ENCODE measurements at places on chromosomes 3 and 15. TPM values are rescaled to one million over a fixed set of nuclear protein-coding genes. Genes with fewer than 3 reads are reported as not detected.

GRCh38 chr15:98969126-98969735 lies 38.4 kb downstream of the PGPEP1L start:
- no peak for DNase-seq

- DNase-seq: no peak
These were observed 161.9 kb upstream of the RGMA start for GRCh38 chr15:93250950-93251349.

The LMAN1L gene
- not detected for polyA plus RNA-seq

DNA sequence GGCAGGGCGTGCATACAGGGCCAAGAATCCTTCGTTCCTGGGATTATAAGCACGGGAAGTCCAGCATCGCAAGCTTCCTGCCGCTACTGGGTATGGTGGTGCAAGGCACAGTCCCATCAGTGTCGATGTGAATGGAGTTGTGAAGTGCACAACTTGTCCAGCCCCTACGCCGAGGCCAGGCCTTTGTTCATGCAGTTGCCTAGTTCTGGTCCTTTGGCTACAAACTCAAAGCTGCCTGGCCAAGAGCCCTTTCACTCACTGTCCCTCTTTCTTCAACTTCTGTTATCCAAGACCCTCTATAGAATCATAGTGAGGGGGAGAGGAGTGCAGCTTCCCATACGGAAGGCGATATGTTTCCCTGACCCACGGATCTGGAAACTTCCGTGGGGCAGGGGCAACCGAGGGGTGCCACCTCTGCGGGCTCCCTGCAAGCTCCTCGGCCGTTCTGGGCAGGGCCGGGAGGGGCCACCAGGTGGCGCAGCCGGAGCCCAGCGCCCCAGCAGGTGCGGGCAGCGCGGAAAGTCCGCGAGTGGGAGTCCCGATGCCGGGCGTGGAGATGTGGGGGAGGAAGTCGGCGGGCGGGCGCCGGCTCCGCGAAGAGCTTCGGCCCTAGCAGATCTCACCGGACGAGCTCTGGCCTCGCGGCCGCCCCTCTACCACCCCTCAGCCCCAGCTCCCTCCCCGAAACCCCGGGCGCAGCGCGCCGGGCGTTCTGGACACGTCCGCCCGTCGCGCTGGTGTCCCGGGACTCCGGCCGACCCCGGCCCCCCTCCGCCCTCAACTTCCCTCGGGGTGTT lies 693 bp downstream of the RASGRP1 start:
- DNase-seq: no peak

The WDR93 gene
- polyA plus RNA-seq: 0.18 TPM

- no peak for DNase-seq
These were observed 100.2 kb upstream of the AKAP13 start for GRCh38 chr15:85280203-85280602.

The CCDC191 gene
- 4.8 TPM for polyA plus RNA-seq

The ROBO2 gene
- polyA plus RNA-seq: 2.2 TPM

GRCh38 chr15:74454764-74455500 lies 6.0 kb downstream of the UBL7 start:
- DNase-seq: no peak

- no peak for DNase-seq
These were observed 39.1 kb downstream of the TKT start for GRCh38 chr3:53216723-53217122.

DNA sequence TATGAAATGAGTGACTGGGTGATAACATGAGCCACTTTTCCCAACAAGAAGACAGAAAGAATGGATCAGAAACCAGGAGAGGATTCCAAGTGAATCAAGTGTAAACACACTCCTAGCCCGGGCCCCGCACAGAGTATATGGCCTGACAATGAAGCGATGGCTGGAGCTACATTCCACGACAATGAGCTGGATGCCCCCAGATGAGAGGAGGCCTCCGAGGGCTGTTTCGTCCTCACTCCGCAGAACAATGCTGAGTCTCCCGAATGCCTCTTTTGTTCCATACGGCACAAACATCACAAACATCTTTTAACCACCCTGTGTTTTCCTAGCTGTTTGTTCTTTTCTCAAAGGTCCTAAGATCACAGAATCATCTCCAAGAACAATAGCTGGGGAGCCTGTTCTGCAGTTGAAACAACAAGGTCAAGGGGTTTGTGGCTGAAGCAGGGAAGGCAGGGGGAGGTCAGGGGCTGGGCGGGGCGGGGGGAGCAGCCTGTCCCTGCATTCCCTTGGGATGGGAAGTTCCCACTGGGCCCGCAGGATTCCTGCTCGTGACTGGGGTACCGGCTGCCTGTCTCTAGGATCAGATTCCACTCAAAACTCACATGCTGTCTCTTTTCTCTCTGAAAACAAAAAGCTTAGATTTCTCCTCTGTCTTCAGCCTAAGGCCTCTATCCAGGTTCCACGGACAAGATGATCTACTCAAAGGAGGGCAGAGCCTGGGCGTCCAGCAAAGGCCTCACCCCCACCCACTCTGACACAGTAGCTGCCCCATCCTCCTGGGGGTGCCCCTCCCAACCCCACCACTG lies 151.3 kb downstream of the XXYLT1 start:
- no peak for DNase-seq

DNA sequence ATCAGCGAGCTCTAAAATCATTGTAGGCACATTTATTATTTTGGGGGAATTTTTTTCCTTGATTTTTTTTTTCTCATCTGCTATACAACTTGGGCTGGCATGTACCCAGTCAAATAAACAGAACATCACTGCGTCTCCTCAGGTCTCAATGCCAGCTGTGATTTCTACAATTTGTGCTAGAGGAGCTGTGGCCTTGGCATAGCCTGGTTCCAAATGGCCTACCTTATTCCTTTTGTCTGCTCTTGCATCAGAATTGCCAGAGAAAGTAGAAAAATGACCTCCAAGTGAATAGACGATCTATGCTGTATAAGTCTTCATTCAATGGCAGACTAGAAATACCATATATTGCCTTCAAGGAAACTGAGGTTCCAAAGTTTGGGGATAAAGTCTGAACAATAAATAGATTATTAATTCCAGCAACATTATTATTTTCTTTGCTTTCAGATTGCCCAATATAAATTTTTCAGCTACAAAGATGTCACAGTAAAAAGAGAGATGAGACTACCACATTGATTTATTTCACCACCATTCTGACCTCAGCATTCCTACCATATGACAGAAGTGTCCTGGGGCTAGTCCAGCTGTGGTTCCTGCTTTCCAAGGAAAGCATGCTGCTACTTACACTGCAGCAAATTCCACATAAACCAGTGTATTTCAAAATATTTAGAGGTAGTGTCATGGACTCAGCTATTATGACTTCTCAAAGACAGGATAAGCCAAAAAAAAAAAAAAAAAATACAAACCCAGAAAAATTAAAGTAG lies 493.9 kb upstream of the ZNF385D start:
- DNase-seq: peak; percentile 64

DNA sequence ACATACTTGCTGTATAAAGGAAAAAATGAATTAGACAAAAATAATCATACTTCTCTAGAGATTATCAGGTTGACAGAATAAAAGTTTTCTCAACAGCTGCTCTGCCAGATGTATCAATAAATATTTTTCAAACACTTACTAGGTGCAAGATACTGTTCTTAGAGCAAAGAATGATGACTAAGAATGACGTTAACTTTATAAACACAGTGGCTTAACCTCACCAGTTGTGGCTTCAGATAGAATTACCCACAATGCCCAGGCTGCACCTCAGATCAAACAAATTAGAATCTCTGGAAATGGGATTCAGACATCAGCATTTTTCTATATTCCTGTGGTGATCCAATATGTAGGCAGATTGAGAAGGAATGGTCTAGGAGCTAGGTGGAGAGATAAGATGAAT lies 422.4 kb upstream of the ATP11B start:
- no peak for DNase-seq

The ANKRD63 gene
- polyA plus RNA-seq: 0.32 TPM

DNA sequence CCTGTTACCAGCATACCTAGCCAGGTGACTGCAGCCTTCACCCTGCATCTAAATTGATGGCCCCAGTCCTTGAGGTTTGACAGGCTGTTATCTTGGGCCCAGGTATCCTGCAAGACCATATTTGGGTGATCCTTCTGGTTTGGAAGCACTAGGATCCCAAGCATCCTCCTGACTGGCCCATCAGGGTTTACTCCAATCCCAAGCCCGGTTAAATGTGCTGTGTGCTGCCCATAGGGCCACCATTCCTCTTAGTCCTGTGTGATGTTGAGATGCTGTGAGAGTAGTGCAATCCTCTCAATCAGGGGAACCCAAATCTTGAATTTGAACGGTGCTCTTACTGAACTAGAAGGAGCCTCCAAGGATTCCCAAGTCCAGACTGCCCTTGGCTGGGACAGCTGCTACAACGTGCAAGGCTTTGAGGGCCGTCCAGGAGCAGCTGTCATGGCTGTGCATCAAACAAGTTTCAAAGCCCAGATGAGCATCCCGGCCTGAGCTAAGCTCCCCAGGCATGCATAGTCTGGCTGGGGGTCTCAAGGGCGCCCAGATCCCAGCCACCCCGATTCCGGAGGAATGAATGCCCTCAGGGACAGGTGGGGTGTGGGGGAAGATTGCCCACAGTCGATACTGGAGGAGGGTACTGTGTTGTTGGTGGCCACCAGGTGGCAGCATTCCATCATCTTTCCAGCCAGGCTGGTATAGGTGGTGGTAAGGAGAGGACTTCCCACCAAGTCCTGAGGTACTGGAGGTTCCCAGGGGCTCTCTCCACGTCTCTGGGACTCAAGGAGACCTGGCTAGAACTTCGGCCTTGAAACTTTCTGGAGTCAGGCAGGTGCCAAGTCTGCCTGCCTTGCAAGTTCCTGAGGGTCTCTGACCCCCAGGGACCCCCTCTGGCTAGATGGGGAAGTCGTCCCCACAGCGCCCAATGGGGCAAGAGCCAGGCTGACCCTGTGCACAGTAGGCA lies 32.6 kb downstream of the RBM5 start:
- peak; percentile 49 for DNase-seq

- DNase-seq: no peak
These were observed 18.5 kb downstream of the SERPINI1 start for GRCh38 chr3:167754049-167754448.

- no peak for DNase-seq
These were observed 158.2 kb upstream of the ARHGEF26 start for GRCh38 chr3:153963012-153963411.

GRCh38 chr15:44340410-44340809 lies 51.9 kb downstream of the GOLM2 start:
- no peak for DNase-seq

The DPH6 gene
- polyA plus RNA-seq: 14.6 TPM

- DNase-seq: no peak
These were observed 90.2 kb upstream of the KLF13 start for GRCh38 chr15:31236184-31237042.

DNA sequence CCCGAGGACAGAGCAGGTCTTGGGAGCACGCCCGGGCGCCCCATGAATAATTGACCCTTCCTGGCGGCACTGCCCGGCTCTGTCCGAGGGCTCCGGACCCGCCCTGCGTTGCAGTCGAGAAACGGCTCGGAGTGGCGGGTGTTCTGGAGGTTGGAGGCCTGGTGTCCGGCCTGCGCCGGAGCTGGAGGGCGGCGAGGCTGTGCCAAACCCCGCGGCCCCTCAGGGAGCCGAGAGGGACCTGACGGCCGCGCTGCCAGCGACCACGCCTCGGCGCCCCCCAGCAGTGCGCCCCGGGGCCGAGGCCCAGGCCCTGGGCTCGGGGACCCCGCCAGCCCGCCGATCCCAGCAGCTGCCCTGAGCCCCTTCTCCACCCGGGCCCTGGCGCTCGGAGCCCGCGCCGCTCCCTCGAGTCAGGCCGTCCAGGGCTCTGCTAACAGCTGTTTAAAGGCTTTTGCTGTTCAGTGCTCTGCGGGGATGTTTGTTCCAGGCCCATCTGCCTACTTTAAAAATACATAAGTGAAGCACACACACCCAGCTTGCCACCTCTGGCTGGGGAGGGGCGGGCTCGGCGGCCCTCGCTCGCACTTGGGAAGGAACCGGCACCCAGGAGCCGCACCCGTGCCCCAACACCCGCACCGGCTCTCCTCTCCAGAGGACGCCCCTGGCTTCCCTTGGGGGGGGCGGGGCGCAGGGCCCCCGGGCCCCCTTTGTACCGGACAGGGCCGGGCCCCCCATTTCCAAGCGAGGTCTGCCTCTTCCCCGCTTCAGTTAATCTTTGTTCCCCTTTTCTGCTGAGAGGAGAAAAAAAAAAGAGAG lies 730 bp upstream of the ZNF710 start:
- no peak for DNase-seq
